MCF 10A (cell line): ENCODE measurements at places on chromosomes 7 and 10. TPM values are rescaled to one million over a fixed set of nuclear protein-coding genes. Genes with fewer than 3 reads are reported as not detected.

Gene MET
- 129 and 154 TPM in 2 replicates for total RNA-seq

Gene KNDC1
- total RNA-seq, result 2.1 and 2.4 TPM in 2 replicates

Gene BMPER
- total RNA-seq, result 0.40 TPM in 1 of 2 replicates, not detected in the other

Gene MBLAC1
- 2.5 and 3.2 TPM in 2 replicates for total RNA-seq

Gene VKORC1L1
- total RNA-seq, result 28.7 and 32.1 TPM in 2 replicates

Gene INSYN2A
- 0.07 TPM in 1 of 2 replicates, not detected in the other for total RNA-seq

Gene OR2A1
- not detected in 2 replicates for total RNA-seq

Gene WEE2
- total RNA-seq, result not detected in 2 replicates

Gene PRF1
- not detected in 2 replicates for total RNA-seq

Gene VDAC2
- 303 and 310 TPM in 2 replicates for total RNA-seq

Gene FAM25A
- total RNA-seq, result not detected in 2 replicates

Gene GRM3
- total RNA-seq, result not detected in 2 replicates

Gene ADCYAP1R1
- not detected in 2 replicates for total RNA-seq

Gene SEMA4G
- total RNA-seq, result 0.32 TPM in 1 of 2 replicates, not detected in the other

Gene TMEM229A
- total RNA-seq, result not detected in 2 replicates

Gene TACC2
- 66.8 and 89.0 TPM in 2 replicates for total RNA-seq

Gene MAGI2
- total RNA-seq, result 0.07 and 0.20 TPM in 2 replicates

Gene WNT2
- not detected in 2 replicates for total RNA-seq

Gene STEAP1B
- total RNA-seq, result not detected in 2 replicates

Gene CYP3A7
- total RNA-seq, result not detected in 2 replicates

Gene CYP3A5
- 0.58 and 0.83 TPM in 2 replicates for total RNA-seq
